A673 (cell line): ENCODE measurements at places on chromosomes 11 and 22. TPM values are rescaled to one million over a fixed set of nuclear protein-coding genes. Genes with fewer than 3 reads are reported as not detected.

- peak overlapping the region; percentile 52 for H3K27ac ChIP-seq
- H3K4me1 ChIP-seq = peaks cover 6% of the 10 kb centered on the region
- peak overlapping the region; percentile 98 for H3K4me3 ChIP-seq
These were observed 2.8 kb downstream of the PHF21B start for GRCh38 chr22:45006964-45007390.

DNA sequence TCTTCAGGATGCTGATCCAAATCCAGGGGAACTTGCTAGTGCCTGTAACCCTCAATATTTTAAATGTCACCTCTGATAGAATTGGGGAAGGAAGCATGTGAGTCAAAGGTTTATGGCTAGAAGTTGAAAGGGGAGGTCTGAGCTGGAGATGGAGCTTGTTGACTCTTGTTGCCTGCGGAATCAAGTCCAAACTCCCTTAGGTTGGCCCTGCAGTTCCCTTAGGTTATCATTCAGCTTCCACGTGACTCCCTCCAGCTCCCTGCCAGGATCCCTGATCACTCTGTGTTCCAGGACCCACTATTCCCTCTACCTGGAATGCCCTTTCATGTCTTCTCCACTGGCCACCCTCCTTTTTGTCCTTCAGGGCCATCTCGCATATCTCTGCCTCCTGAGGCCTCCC is 26.2 kb upstream of the LIPT2 start:
- no peak overlapping the region for H3K27ac ChIP-seq
- H3K27me3 ChIP-seq = no peaks in the 10 kb centered on the region
- H3K4me3 ChIP-seq = no peak overlapping the region
- H3K36me3 ChIP-seq = no peaks in the 10 kb centered on the region
- no peak for DNase-seq
- no peaks in the 10 kb centered on the region for H3K4me1 ChIP-seq

- peaks cover 21% of the 10 kb centered on the region for H3K27me3 ChIP-seq
- DNase-seq = no peak
- H3K36me3 ChIP-seq = no peaks in the 10 kb centered on the region
- H3K27ac ChIP-seq = no peak overlapping the region
These were observed 3.7 kb downstream of the ADAMTS15 start for GRCh38 chr11:130452176-130452575.

DNA sequence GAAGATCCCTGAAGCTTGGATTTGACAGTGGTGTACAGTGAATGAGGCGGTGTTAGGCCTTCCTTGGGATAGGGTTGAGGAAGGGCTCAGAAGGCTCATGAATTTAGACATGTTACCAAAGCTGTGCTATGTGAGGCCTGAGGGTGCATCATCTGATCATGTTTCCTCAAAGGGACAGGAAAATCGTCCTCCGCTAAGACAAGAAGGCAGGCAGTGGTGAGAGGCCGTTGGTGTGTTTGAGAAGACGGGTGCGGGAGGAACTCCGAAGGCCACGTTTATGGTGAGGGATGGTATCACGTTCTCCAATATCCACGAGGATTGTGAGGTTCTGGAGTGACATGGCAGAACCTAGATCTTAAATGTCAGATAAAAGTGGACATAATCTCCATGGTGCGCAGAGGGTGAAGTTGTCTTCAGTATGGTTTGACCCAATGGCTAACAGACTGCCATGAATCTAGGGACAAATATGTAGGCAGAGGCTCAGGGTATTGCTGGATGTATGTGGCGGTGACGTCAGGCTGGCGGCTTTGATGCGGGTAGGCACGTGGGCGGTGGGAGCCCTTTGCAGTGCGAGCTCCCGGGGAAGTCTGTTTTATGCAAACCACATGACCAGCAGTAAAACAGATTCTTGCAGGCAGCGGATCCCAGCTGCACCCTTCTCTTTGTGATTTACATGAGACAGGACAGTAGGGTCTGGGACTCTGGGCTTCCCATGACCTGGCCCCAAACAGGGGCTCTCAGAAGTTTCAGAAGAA is 242.3 kb upstream of the B3GAT1 start:
- H3K36me3 ChIP-seq = no peaks in the 10 kb centered on the region
- H3K4me3 ChIP-seq = no peak overlapping the region
- H3K27me3 ChIP-seq = peaks cover 5% of the 10 kb centered on the region
- no peaks in the 10 kb centered on the region for H3K4me1 ChIP-seq
- no peak overlapping the region for H3K27ac ChIP-seq

- no peak overlapping the region for H3K27ac ChIP-seq
- H3K4me3 ChIP-seq = no peak overlapping the region
- H3K27me3 ChIP-seq = peaks cover 4% of the 10 kb centered on the region
- peak; percentile 41 for DNase-seq
These were observed 111.4 kb upstream of the TBCEL start for GRCh38 chr11:120912504-120912903.

DNA sequence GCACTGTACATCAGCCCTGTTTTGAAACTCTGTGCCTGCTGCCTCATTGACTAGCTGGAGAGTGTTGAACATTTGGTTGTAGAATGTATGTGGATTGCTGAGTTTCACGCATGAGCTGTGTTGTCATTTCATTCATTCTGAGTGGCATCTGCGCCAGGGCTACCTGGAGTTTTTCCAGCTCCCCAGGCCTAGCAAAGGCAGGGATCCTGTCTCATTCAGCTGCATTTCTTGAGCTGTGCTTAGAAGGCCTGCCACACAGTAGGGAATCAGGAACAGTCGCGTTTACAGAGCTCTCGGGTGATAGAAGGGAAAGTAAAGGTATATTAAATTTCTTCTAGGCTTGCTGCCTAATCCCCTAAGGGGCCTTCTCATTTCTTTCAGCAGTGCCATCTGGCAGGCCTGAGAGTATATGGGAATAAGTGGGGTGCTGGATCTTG is 44.3 kb downstream of the PTPRJ start:
- H3K4me3 ChIP-seq = no peak overlapping the region
- no peaks in the 10 kb centered on the region for H3K36me3 ChIP-seq
- H3K27ac ChIP-seq = peak overlapping the region; percentile 2
- no peaks in the 10 kb centered on the region for H3K27me3 ChIP-seq

- H3K27me3 ChIP-seq = no peaks in the 10 kb centered on the region
- no peak for DNase-seq
- no peaks in the 10 kb centered on the region for H3K36me3 ChIP-seq
- no peak overlapping the region for H3K27ac ChIP-seq
- H3K4me3 ChIP-seq = no peak overlapping the region
These were observed 68.3 kb upstream of the NAV2 start for GRCh38 chr11:19644316-19644715.

DNA sequence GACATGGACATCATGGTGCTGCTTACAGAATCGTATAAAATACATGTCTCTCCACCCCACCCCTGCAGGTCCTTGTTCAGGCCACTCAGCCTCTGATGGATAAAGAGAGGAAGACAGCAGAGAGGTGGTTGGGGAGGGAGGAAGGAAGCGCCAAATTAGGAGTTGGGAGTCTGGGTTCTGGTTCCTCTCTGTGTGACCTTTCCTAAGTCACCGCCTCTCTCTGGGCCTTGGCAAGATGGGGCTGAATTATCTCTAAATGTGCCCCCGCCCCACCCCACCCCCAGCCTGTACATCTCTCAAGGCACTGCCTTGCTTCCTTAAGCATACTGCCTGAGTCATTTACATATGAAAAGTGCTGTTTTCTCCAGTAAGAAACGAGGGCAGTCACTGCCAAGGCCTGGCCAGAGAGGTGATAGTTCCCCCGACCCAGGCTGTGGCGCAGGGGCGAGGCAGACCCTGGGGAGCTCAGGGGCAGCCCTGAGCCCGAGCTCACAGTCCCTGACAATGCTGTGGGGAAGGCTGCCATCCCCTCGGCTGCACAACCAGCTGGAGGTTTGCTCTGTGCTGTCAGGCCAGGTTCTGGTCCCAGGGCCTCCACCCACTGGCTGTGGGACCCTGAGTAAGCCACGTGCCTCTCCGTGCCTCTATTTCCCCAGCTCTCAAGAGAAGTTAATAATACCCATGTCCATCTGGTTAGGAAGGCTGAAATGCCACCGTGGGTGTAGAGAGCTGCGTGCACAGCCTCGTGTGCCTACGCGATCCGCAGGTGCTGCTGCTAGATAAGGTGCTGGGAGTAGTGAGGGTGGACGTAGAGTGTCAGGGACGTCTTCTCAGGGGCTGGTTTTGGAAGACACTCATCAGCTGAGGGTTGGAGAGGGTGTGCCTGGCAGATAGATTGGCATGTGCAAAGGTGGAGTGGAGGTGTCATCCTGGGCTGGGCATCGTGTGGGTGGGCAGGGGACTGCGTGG is 55.3 kb downstream of the CACNA1I start:
- H3K4me3 ChIP-seq = no peak overlapping the region
- no peak for DNase-seq
- no peak overlapping the region for H3K27ac ChIP-seq
- H3K36me3 ChIP-seq = no peaks in the 10 kb centered on the region

GRCh38 chr11:130115218-130115617 is 44.4 kb upstream of the ST14 start:
- no peak overlapping the region for H3K4me3 ChIP-seq
- peaks cover 6% of the 10 kb centered on the region for H3K4me1 ChIP-seq
- peak; percentile 37 for DNase-seq
- H3K36me3 ChIP-seq = peaks cover 12% of the 10 kb centered on the region
- H3K27me3 ChIP-seq = no peaks in the 10 kb centered on the region

Gene APOBEC3G
- total RNA-seq = 2.5 and 3.2 TPM in 2 replicates

Gene DDI1
- total RNA-seq = not detected in 2 replicates

Gene MED15
- total RNA-seq = 96.2 and 101 TPM in 2 replicates

Gene CCDC87
- total RNA-seq = 0.90 and 1.1 TPM in 2 replicates
